Posterior cingulate gyrus (tissue), 11 donors: ENCODE measurements at places on chromosomes 7 and 10.

DNA sequence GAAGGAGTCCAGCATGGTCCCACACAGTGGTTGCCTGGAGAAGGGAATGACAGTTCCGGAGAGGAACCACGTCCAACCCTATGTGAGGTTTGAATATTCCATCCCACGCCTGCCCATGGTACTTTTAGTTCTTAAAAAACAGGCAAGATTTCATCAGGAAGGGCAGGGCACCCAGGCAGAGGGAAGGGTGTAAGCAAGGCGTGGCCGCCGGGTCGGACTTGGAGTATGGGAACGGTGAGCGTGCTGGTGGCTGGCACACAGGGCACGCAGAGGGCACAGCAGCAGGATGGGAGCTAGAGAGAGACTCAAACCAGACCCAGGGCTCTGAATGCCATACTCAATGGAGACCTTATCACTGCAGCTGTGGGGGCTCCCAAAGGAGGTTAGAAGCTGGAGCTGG, 34.3 kb downstream of the FAM53B start:
- no peak for DNase-seq

- no peak for DNase-seq
These were observed 80.4 kb upstream of the CDK6 start for GRCh38 chr7:92916770-92917224.

DNA sequence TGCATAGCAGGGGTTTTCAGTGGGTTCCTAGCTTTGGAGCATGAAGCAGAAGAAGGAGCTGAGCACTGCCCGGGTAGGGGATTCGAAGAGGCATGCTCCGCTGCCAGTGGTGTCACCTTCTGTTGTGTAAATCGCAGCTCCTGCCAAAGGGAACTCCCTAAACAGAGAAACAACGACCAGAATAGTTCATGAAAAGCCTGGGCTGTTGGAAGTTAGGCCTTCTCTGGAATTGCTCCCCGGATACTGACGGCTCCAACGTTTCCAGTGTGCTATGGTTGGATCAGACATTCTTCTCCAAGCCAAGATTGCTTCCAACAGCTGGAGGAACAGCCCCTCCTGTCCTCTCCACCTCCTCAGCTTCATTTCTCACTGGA, 546.0 kb upstream of the FZD8 start:
- DNase-seq: no peak

GRCh38 chr7:5824297-5824610, 42.8 kb upstream of the RNF216 start:
- no peak for DNase-seq

DNA sequence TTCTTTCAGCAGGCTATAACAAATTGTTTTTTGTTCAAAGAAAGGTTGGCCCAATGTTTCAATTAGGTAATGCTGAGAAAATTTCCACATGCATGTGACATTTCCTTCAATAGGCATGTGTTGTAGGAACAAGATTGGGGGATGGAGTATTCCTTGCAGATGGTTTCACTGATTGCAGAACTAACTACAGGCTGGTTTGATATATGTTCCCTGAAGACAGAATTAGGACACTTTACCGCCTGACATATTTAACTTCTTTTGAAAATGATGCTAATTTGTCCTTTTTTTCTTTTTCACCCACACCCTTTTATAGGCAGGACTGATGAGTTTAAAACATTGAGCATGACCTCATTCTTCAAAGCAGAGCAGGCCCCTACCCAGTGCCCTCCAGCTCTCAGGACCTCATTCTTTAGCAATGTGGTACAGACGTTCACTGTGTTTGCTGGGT, 163.3 kb downstream of the CPED1 start:
- DNase-seq: no peak

DNA sequence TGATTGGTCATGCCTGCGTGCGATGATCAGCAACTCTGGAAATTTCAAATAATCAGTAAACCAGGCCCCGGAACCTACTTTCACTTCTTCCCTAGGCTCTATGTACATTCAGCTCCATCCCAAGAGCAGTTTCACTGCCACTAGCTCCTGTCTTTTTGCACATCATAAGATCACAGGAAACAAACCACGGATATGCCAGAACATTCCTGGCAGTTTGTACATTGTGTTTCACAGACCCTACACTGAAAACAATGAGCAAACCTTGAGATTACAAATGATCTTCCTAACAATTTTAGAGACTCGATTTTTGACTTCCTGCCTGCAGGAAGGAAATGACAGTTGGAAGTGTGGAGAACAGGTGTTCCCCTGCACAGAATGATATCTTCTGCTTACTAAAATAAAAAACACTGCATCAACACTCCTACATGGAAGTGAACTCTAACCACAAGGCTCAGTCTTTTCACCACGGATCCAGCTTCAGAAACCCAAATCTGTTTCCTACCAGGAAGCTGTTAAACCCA, 7.6 kb upstream of the TMEM236 start:
- no peak for DNase-seq

GRCh38 chr7:40579401-40579800, 444.6 kb downstream of the SUGCT start:
- no peak for DNase-seq

DNA sequence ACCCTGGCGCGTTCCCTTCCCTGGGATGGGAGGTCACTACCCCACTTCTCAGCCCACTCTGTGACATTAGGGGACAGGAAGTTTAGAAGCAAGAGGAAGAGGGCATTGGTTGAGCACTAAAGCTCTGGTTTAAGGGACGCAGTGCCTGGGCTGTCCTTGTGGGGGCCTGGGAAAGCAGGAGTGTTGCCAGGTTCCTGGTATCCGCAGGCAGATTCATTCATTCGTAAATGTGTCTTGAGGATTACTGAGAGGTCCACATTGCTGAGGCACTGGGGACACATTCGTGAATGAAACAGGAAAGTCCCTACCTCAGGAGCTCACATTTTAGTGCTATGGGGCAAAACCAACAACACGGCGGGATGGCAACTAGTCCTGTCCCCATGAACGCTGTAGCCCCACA, 69.4 kb downstream of the COL13A1 start:
- no peak for DNase-seq

DNA sequence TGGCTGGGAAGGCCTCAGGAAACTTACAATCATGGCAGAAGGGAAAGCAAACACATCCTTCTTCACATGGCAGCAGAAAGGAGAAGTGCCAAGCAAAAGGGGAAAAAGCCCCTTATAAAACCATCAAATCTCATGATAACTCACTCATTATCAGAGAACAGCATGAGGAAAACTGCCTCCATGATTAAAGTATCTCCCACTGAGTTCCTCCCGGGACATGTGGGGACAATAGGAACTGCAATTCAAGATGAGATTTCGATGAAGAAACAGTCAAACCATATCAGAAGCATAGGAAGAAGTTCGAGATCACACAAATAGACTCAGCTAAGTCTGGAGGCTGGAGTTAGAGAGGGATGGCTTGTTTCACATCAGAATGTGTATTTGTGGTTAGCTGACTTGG, 869.4 kb upstream of the PHF14 start:
- DNase-seq: no peak

GRCh38 chr7:145347271-145347670, 511.4 kb upstream of the TPK1 start:
- no peak for DNase-seq

DNA sequence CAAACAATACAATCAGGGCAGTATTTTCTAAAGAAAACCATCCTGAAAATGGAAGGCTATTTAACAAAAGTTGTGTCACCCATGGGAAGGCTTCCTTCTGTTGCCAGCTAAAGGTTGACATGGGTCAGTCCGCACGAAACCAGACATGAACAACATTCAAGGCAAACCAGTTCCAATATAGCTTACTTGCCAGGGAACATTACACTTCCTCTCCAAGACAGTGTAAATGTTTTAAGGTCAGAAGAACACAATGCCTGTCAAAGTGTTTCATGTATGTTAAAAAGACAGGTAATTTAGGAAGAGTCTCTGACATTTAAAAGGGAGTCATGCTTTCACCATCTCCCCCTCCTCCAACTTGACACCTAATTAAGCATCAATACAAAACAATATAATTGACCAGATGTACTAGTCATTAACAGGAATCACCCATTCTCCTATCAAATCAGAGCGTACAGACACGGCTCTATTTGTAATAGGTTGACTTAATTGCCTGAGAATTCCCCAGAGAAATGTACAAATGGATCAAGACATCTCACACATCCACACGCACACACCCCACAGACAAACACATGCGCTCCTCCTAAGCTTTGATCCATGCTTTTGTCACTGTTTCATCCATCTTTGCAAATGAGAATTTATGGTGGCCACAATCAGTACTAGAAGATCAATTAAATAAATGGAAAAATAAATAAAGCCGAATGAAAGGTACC, 69.5 kb downstream of the CACNA2D1 start:
- DNase-seq: no peak

GRCh38 chr7:116395141-116395791, 104.3 kb upstream of the CAV2 start:
- no peak for DNase-seq

DNA sequence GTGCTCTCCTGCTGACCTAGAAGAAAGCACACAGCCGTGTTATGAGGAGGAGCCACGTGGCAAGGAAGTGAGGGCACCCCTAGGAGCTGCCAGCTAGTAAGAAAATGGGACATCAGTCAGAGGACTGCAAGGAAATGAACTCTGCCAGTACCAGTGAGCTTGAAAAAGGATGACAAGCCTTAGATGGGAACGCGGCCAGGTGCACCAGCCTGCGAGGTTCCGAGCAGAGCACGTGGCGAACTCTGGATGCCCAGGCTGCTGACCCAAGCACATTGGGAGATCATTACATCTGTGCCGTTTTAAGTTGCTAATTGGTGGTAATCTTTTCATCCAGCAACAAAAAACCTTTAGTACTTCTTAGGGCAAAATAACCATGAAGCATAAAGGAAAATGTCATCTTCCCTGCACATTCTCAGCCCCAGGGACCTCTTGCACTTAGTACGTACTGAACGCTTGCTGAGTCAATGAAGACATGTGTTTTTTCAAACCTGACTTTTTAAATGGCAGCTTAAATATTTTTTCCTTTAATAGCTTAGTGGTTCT, 69.4 kb downstream of the AMZ1 start:
- no peak for DNase-seq

DNA sequence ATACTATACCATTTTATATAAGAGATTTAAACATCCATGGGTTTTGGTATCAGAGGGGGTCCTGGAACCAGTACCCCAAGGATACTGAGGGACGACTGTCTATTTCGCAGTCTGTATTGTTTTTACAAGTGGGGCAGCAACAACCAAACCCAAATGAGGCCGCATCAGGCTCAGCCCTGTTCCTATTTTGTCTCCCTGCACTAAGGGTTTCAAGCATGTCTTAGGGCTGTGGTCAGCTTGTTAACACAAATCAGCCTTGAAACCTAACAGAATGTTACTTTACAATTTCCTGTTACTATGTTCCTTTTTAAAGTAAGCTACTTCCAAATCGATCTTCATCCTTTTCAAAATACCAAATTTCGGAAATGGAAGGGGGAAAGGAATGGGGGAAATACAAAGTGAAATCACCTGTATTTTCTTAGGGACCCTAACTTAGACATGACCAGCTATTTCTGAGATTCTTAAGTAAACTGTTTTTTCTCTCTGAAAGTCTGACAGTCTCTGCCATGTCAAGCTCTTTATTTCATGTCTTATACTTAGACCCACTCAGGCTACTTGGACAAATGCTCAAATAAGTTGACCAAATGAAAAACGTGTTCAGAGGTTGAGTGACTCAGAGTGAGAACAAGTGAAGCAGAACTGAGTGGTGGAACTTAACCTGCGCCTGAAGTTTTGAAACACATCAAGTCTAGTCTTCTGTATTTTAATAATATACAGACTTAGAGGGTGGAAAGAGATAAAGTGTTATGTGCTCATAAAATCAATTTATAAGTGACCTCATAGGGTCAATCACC, 75.8 kb downstream of the C1GALT1 start:
- DNase-seq: no peak

GRCh38 chr7:5077740-5078139, 32.1 kb downstream of the RBAK start:
- no peak for DNase-seq

GRCh38 chr7:22137466-22137865, 191.8 kb upstream of the CDCA7L start:
- DNase-seq: no peak

DNA sequence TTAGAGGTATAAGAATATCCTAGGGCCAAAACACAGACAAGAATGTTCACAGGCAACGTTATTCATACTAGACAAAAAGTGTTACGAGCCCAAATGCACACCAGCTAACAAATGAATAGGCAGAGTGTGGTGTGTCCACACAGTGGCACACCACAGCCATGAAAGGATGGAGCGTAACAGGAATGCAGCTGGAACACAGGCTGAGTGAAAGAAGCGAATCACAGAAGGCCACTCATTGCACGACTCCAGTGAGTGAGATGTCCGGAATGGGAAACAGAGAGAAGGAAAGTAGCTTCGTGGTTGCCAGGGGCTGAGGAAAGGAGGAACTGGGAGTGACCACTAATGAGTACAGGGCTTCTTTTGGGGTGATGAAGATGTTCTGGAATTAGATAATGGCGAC, 198.8 kb downstream of the TNS3 start:
- DNase-seq: no peak

- no peak for DNase-seq
These were observed 591.6 kb downstream of the SDK1 start for GRCh38 chr7:3892686-3893085.

DNA sequence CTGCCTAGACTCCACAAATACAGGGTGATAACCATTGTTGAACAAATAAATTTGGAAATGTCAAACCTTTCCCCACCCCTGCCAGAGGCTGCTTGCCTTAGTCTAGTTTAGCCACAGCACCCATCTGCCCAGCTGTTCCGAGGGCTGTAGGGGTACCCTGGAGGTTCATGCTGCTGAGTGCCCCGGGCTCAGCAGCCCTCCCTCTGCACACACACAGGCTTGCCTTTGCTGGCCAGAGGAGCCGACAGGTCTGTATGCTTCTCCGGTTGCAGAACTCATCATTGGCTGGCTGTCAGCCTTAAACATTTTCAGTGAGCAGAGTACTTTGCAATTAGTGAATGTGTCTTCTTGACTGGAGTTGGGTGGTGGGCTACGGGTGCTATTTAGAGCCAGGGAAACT, 122.9 kb downstream of the NRF1 start:
- no peak for DNase-seq

GRCh38 chr10:113735913-113736312, 15.6 kb upstream of the PLEKHS1 start:
- DNase-seq: no peak

GRCh38 chr7:38775506-38776175, 133.3 kb downstream of the VPS41 start:
- no peak for DNase-seq

DNA sequence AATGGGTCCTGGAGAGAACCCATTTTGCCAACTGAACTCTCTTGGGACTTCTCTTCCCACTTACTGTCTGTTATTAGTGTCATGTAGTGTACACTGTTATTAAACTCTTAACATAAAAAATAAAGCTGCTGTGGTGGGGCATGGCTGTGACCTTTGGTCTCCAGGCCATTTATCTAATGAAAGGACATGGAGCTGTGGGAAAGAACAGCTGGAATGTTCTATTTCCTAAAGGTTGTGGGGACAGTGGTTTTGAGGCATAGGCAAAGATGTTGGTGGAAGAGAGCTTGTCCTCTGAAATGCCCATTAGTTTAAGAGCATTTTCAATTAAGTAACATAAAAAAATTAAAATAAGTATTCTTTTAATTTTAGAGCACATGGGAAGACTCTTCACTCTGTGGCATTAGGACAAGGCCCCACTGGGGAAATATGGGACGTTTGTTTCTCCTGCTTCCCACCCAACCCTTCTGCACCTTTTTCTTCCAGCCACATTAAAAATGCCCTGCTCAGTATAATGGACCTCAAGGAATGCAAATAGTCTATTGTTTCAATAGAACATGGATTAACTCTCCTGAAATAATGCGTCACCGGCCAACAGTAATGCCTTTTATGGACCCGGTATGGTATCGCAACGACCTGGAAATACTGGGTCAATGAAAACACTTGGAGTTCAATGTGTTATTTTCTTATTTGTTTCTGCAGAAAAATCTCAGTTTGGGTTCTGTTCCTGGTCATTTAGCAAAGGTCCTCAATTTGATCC, 149.6 kb downstream of the BUB3 start:
- DNase-seq: no peak
